ENCODE measurements at places on chromosomes 12 and 14. TPM values are rescaled to one million over a fixed set of nuclear protein-coding genes. Genes with fewer than 3 reads are reported as not detected.

GRCh38 chr12:1634590-1635191, 5.7 kb downstream of the WNT5B start:
- no peak overlapping the region for H3K4me3 ChIP-seq
- peak; percentile 30 for DNase-seq
- H3K4me1 ChIP-seq, result peaks cover 8% of the 10 kb centered on the region
- H3K27me3 ChIP-seq, result peaks cover 40% of the 10 kb centered on the region
- H3K36me3 ChIP-seq, result peaks cover 2% of the 10 kb centered on the region

DNA sequence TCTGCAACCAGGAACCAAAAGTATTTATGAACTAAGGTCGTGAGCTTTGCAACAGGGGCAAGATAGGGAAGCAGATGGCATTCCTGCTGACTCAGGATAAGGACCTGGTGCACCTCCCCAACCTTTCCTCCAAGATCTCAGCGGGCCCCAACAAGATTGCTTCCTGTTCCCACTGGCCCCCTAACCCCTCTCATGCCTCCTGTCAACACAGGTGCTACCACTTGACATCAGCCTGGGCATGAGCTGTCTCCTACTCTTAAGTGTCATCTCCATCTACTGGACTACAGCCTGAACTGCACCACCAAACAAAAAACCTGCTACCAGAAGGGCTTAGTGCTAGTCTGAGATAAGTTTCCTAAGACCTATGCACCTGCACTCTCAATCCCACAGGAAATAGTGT, 32.7 kb downstream of the MED6 start:
- DNase-seq, result no peak
- no peaks in the 10 kb centered on the region for H3K27me3 ChIP-seq
- H3K27ac ChIP-seq, result no peak overlapping the region
- no peak overlapping the region for H3K4me3 ChIP-seq
- no peaks in the 10 kb centered on the region for H3K4me1 ChIP-seq
- peaks cover 41% of the 10 kb centered on the region for H3K36me3 ChIP-seq

GRCh38 chr12:121170611-121171260, 38.1 kb downstream of the P2RX7 start:
- H3K4me3 ChIP-seq, result no peak overlapping the region
- peaks cover 24% of the 10 kb centered on the region for H3K36me3 ChIP-seq
- H3K27me3 ChIP-seq, result no peaks in the 10 kb centered on the region

GRCh38 chr14:68124050-68124449, 304.5 kb downstream of the RAD51B start:
- no peaks in the 10 kb centered on the region for H3K27me3 ChIP-seq
- H3K36me3 ChIP-seq, result no peaks in the 10 kb centered on the region

DNA sequence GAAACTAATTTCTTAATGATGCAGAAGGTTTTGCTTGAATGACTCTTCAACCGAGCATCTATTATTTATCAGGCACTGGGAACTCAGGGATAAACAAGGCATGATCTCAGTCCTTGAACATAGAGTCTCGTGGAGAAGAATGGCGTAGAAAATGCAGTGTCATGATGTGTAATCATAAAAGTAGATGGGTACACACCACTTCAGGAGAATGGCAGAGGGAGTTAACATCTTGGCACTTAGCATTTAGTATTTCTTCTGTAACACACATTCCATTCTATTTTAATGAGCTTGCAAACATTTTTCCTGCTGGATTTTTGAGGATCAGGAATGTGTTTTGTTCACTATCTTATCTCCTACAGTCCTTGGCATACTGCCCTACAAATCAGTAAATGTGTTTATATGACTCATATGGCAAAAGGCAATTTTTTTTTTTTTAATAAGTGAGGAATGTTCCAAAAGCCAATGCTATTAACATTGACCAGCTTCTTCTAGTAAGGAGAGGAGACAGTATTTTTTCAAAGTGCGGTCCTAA, 3.8 kb downstream of the TXNRD1 start:
- peaks cover 7% of the 10 kb centered on the region for H3K27me3 ChIP-seq
- H3K36me3 ChIP-seq, result peaks cover 3% of the 10 kb centered on the region
- H3K4me1 ChIP-seq, result peaks cover 62% of the 10 kb centered on the region
- DNase-seq, result no peak

DNA sequence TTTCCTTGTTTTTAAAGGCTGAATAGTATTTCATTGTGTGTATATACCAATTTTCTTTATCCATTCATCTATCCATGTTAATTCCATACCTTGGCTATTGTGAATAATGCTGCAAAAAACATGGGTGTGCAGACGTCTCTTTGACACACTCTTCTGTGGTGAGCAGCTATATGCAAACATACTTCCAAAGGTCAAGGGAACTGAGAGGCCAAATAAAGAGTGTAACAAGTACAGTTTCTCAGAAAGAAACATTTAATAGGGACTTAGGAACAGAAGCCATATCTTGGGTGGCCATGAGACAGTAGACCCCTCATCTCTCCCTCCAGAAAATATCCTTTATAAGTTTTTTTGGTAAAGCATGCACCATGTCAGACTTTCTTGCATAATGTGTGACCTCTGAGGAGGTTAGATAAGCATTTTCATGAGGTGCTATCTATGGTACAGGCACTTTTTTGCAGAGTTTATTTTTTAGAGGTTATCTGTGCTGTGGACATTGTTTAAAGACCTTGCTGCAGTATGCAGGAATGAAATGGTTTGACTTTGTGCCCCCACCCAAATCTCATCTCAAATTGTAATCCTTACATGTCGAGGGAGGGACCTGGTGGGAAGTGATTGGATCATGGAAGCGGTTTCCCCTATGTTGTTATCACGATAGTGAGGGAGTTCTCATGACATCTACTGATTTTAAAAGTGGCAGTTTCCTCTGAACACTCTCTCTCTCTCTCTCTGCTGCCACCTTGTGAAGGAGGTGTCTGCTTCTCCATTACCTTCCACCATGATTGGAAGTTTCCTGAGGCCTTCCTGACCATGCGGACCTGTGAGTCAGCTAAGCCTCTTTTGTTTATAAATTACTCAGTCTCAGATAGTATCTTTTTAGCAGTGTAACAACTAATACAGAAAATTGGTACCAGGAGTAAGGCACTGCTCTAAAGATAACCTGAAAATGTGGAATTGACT, 1202.3 kb downstream of the GALC start:
- H3K4me3 ChIP-seq, result no peak overlapping the region
- no peaks in the 10 kb centered on the region for H3K36me3 ChIP-seq
- no peaks in the 10 kb centered on the region for H3K4me1 ChIP-seq
- no peaks in the 10 kb centered on the region for H3K27me3 ChIP-seq
- DNase-seq, result no peak

DNA sequence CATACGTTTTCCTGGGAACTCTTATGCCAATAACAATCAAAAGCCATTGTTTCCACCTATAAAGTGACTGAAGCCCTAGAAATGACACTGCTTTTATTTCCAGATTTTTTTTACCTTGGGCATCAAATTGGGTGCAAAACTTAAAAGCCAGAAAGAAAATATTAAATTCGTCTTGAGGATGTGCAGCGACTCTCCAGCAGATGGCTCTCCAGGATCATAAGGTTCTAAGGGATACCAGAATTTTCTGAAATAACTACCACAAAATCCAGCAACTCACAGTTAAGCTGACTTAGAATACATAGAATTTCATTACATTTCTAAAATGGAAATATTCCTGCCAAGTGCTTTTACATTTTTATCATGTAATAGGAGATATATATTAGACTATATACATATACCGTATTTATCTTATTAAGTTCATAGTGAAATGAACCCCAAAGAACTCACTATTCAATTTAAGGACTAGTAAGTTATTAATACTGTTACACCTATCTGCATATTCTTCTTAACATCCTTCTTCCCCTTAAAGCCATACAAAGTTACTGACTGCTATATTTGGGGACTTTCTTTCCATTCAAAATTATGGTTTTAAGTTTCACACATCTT, 44.0 kb downstream of the ARMH4 start:
- H3K4me1 ChIP-seq, result no peaks in the 10 kb centered on the region
- H3K27me3 ChIP-seq, result peaks cover 16% of the 10 kb centered on the region
- peak; percentile 2 for DNase-seq
- H3K36me3 ChIP-seq, result no peaks in the 10 kb centered on the region
- no peak overlapping the region for H3K27ac ChIP-seq
- H3K4me3 ChIP-seq, result no peak overlapping the region

GRCh38 chr12:93302331-93303229, 75.1 kb upstream of the NUDT4 start:
- H3K36me3 ChIP-seq, result no peaks in the 10 kb centered on the region
- H3K4me3 ChIP-seq, result no peak overlapping the region
- no peak for DNase-seq

GRCh38 chr12:101414533-101415119, 7.1 kb upstream of the ARL1 start:
- no peak overlapping the region for H3K27ac ChIP-seq
- H3K27me3 ChIP-seq, result peaks cover 21% of the 10 kb centered on the region
- no peak for DNase-seq
- no peak overlapping the region for H3K4me3 ChIP-seq

GRCh38 chr12:65779091-65779642, 45.1 kb upstream of the HMGA2 start:
- DNase-seq, result no peak
- no peak overlapping the region for H3K27ac ChIP-seq
- H3K4me1 ChIP-seq, result no peaks in the 10 kb centered on the region

GRCh38 chr14:59944909-59945308, 25.0 kb downstream of the LRRC9 start:
- H3K4me3 ChIP-seq, result no peak overlapping the region
- peaks cover 4% of the 10 kb centered on the region for H3K27me3 ChIP-seq
- DNase-seq, result no peak
- H3K36me3 ChIP-seq, result no peaks in the 10 kb centered on the region
- no peak overlapping the region for H3K27ac ChIP-seq

GRCh38 chr14:68274725-68275124, 455.1 kb downstream of the RAD51B start:
- no peak for DNase-seq
- no peak overlapping the region for H3K4me3 ChIP-seq

DNA sequence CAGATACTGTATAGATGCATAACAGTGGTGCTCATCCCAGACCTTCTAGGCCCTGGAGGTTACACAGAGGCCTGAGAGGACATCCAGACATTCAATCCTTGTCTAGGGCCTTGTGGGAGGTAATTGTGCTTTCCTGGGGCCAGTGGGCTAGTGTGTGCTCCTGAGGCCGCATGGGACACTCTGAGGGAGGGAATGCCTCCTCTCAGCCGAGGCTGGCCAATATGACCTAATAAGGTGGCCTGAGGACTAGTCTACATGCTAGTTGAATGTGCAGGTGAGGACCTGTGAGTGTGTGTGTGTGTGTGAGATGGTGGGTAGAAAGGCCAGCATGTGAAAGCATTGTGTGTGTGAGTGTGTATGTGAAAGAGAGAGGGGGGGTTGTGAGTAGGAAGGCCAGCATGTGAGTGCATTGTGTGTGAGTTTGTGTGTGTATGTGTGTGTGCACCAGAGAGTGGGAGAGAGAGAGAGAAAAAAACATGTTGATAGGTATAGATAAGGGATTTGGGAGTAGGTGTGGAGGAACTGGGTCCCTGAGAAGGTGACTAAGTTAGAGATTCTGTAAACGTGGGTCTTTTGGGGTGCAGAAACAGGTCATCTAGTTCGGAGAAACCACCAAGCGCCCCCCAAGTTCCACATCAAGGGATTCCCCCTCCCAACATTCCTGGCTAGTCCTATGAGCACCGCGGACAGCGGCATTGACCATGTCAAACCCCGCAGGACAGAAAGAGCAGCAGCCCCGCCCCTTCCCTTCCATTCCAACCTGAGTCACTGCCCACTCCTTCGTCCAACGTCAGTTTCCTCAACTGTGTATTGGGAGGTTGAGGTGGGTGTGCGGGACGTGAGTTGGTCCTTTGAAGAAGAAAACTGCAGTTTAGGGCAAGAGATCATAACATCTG, 9.7 kb upstream of the KRT81 start:
- no peak for DNase-seq
- peaks cover 12% of the 10 kb centered on the region for H3K4me1 ChIP-seq
- H3K36me3 ChIP-seq, result peaks cover 2% of the 10 kb centered on the region
- H3K27ac ChIP-seq, result no peak overlapping the region

DNA sequence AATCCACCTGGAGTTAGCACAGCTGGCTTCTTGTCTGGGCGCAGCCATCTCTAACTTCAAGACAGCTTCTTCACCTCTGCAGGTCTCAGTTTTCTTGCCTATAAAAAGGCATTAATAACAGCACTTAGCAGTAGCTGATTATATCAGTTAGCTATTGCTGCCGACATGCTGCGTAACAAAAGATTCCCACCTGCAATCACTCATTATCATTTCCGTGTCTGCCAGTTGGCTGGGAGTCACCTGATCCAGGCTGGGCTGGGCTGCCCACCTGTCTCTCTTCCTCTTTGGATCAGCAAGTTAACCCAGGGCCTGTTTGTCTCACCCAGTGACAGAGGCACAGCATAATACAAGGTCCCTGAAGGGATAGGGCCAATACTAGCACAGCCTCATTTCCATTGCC, 109.7 kb downstream of the SCARB1 start:
- H3K27me3 ChIP-seq, result peaks cover 7% of the 10 kb centered on the region
- H3K27ac ChIP-seq, result no peak overlapping the region
- H3K4me1 ChIP-seq, result peaks cover 6% of the 10 kb centered on the region
- no peaks in the 10 kb centered on the region for H3K36me3 ChIP-seq

GRCh38 chr14:97442363-97442762, 645.2 kb downstream of the VRK1 start:
- DNase-seq, result peak; percentile 26
- H3K27ac ChIP-seq, result peak overlapping the region; percentile 90
- no peaks in the 10 kb centered on the region for H3K27me3 ChIP-seq
- no peaks in the 10 kb centered on the region for H3K36me3 ChIP-seq
- H3K4me1 ChIP-seq, result peaks cover 36% of the 10 kb centered on the region

DNA sequence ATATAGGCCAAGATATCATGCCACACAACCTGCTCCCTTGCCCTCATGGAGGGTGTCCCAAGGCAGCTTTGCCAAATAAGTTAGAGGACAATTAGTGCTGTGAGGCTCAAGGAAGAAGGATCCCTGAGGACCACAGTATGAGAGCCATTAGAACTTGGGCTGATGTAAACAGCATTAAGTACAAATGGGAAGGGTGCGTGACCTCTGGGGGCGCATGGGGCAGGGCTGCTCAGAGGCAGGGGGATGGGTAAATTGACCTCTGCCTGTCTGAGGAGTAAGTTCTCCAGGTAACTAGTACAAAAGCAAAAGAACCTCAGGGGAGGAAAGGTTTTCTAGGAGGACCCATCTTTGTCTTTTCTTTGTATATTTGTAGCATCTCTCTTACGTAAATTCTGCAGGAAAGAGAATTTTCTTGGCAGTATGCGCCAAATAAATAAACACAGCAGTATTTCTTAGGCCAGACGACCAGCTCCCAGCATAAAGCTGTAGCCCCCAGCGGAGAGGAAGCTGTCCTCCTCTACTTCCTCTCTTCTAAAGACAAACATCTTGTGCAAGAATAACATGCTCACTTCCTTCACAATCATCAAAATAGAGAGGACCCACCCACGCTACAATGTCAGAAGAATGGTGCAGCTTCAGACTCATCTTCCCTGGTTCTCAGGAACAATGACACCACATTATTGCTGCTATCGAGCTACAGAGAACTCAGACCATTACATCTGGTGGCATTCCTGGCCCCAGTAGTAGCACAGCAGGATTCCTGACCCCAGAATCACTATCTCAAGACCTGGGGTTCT, 16.4 kb upstream of the VWF start:
- no peaks in the 10 kb centered on the region for H3K27me3 ChIP-seq
- peak overlapping the region; percentile 48 for H3K4me3 ChIP-seq

GRCh38 chr12:106078358-106079010, 60.3 kb downstream of the NUAK1 start:
- H3K27ac ChIP-seq, result no peak overlapping the region
- DNase-seq, result no peak
- no peaks in the 10 kb centered on the region for H3K36me3 ChIP-seq

FAM181A gene
- total RNA-seq, result not detected

MAP1LC3B2 gene
- total RNA-seq, result 0.49 TPM

NID2 gene
- total RNA-seq, result 0.34 TPM

CCDC38 gene
- not detected for total RNA-seq

NRIP2 gene
- not detected for total RNA-seq

ZDHHC22 gene
- total RNA-seq, result not detected

TMPRSS12 gene
- not detected for total RNA-seq

DNAH10 gene
- 0.31 TPM for total RNA-seq

DIP2B gene
- 26.7 TPM for total RNA-seq

MMP17 gene
- total RNA-seq, result 0.39 TPM

TAS2R46 gene
- 2.0 TPM for total RNA-seq

CMA1 gene
- total RNA-seq, result not detected

All from activated T-helper 1 cell treated with anti-CD3 and anti-CD28 coated beads, Interleukin-12 subunit alpha, Interleukin-12 subunit beta, Interleukin-2, Interleukin-4 antibody, amounts not matched to agents 30 ng/mL and 10 ng/mL and 1 ng/mL, durations not matched to agents 14 hours and 24 hours and 36 hours (primary cell).